Nucleus accumbens (tissue), 56 donors: ENCODE measurements at places on chromosomes 2 and 18.

DNA sequence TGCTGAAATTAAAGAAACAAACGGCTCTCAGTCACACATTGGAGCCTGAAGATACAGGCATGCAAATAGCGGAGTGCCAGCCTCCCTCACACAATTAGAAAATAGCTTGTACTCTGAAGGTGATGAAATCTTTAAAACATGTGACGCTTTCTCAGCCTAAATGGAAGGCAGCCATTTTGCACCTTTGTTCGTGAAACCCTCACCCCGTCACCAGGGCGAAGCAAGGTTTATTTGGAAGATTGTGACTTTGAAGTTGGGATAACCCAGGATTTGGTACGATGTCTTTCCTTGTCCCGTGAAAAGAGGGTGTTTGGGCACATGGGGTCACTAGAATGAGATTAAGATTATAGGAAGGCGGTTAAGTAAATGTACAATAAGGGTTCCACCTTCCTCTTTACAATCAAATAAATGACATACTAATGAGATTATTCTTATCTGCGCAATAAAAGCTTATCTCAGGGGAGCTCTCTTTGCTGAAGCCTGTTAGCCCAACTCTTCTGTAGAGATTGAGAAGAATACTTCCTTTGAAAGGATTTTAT, 4.2 kb downstream of the SH3BP4 start:
- no peak for DNase-seq

GRCh38 chr2:180038997-180039396, 31.9 kb upstream of the CWC22 start:
- no peak for DNase-seq

DNA sequence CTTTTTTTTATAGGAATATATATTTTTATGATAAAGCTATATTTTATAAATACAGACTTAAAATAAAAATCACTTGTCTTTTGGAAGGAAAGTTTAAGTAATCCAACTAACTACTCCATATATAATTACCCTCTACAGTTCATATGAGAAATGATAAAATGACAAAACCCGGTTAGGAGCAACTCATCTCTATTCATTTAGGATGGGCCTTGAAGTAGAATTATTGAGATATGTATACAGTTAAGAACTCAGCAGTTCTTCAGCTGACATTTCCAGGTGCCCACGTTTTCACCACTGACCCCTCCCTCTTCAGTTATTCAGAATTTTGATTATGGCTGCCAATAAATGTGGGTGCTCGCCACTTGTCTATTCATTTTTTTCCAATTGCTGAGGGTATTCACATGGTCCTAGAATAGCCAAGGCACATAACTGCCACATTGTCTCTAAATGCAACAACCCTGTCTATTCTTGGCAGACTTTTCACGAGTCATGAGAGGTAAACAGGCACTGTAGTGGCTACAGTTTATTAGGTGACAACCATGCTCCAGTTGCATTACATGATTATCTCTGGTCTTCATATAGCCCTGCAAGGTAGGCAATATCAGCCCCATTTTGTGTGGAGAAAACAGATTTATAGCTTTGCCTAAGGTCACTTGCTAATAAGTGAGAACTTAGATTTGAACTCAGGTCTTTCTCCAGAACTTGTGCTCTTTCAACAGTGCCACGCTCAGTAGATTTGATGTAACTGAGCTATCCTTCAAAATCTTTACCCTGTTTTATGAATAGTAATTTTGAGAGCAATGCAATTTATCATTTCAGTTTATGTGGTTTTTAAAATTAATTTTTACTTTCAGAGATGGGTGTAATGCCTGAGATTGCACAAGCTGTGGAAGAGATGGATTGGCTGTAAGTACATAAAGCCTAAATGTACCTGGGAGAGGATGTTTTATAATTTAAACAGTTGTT, 2.9 kb downstream of the DDX1 start:
- DNase-seq: no peak

DNA sequence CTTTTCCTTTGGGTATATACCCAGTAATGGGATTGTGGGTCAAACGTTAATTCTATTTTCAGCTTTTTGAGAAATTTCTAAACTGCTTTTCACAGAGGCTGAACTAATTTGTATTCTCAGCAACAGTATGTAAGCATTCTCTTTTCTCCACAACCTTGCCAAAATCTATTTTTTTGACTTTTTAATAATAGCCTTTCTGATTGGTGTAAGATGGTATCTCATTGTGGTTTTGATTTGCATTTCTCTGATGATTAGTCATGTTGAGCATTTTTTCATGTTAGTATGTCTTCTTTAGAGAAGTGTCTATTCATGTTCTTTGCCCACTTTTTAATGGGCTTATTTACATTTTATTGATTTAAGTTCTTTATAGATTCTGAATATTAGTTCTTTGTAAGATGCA, 145.5 kb downstream of the TRABD2A start:
- no peak for DNase-seq

DNA sequence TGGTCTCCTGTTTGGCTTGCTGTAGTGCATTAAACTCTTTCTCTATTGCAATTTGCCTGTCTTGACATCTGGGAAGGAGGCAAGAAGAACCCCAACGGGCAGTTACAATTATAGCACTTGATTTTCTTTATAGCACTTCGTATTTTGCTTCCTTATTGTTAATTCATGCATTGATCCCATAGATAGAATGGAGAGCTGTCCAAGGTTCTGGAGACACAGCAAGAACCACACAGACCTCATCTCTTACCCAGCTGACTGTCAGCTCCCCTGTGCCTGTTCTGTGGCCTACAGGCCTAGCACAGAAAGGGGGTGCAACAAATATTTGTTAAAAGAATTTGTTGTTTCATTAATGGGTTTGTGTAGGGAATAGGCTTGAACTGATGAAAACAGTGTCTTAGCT, 194.3 kb downstream of the GALNT1 start:
- DNase-seq: no peak

GRCh38 chr2:50875561-50875960, 156.4 kb downstream of the NRXN1 start:
- no peak for DNase-seq

DNA sequence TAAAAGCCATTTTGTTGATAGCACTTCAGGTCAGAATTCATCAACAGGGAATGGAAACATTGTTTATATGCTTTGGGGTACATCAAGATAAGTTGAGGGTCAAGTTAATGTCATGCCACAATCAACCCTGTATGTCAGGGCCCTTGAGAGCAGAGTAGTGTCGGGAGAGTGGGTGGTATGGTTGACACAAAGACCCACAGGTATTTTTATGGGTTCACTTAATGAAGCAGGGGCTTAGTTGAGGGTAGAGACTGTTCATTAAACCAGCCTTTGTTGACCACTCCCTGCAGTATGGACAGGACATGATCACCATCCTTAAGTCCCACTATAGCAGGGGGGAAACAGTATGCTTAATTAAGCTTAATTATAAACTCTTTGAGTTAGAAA, 5.7 kb downstream of the RPL37A start:
- DNase-seq: no peak

GRCh38 chr2:53819634-53820033, 32.8 kb downstream of the ERLEC1 start:
- no peak for DNase-seq

DNA sequence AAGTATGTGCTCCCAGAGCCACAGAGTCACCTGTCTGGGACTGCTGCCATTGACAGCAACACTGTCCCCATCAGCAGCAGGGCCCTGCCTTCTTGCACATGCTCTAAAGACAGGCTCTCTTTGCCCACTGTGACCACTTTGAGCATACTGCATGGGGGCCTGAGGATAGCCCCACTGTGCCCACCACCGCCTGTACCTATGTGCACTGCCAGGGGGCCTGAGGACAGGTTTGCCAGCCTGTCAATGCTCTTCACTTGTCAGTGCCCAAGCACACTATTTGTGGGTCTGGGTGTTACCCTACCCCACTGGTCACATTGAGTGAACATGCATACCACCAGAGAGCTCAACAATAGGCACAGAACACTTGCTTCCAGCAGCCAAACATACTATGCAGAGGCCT, 1137.0 kb upstream of the FANCL start:
- DNase-seq: no peak

DNA sequence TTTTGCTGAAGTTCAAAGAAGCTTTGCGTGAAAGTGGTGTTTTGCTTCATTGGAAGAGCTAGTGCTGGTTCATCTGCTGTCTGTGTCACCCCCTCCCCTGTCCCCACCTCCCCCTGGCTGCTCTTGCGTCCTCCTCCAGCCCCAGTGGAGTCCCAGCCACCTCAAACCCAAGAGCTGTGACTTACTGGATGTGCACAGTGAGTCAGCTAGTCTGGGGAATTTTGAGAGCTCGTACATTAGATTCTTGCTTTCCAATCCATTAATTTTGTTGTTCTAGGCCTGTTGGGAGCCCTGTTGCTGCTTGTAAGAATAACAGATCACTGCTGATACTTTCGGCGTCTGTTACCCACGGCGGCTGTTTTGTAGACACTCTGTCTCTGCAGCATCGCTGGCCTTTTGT, 412.1 kb downstream of the TSN start:
- DNase-seq: no peak

GRCh38 chr2:45729753-45730512, 78.5 kb downstream of the PRKCE start:
- DNase-seq: no peak

DNA sequence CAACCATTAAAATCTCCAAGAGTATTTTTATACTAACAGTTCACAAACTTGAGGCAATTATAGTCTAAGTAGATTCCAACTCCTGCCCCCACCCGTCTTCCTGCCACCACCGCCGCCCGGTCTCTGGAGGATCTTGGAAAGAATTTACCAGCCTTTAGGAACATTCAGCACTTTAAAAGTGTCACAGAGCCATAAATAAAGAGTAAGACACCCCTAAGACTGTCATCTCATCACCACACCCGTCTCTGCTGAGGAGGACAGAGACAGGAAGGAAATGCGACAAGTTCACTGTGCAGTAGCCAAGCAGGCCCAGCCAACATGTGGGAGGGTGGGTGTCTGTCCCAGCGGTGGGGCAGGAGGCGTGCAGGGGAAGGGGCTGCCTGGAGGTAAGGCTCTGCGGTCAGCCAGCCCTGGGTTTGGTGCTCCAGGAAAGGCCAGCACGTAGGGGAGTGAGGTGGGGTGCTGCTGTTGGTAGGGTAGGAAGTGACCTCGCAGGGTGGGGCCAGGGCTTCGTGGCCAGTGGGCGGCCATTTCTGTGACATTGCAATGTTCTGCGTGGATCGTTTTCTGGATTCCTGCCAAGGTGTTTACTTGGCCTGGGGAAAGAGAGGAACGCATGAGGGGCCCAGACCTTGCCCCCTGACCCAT, 111.6 kb downstream of the FAM210A start:
- DNase-seq: no peak

- DNase-seq: no peak
Measured at GRCh38 chr2:234714711-234715110, 217.8 kb upstream of the ARL4C start.

DNA sequence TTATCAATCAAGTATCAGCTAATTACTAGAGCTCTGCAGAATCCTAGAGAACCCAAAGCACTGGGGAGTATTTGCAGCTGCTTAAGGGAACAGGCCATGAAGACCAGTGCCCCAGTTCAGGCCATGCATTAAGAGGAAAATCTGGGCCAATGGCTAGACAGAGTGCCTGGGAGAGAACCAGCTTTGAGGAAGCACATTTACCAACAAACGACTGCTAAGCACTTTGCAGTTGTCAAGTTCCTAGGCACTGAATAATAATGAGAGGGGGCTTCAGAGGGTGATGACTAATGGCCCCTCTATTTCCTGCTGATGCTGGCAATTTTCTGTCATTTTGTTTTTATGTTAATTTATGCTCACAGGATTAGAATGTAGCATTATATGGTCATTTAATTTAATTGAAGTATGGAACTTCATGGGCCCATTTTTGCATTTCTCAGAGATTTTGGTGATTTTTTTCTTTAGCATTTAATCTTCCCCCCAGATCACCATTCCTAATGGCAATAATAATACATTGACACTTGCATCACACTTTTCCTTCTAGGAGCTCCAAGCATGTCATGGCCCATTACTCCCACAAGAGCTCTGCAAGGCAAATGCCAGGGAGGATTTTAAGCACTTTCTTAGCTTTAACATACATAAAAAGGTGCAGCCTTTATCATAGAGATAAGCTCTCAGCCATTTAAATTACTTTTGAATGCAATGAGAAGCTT, 147.7 kb upstream of the SPATS2L start:
- DNase-seq: no peak

- DNase-seq: no peak
Measured at GRCh38 chr18:61887838-61888237, 5.0 kb downstream of the RNF152 start.

DNA sequence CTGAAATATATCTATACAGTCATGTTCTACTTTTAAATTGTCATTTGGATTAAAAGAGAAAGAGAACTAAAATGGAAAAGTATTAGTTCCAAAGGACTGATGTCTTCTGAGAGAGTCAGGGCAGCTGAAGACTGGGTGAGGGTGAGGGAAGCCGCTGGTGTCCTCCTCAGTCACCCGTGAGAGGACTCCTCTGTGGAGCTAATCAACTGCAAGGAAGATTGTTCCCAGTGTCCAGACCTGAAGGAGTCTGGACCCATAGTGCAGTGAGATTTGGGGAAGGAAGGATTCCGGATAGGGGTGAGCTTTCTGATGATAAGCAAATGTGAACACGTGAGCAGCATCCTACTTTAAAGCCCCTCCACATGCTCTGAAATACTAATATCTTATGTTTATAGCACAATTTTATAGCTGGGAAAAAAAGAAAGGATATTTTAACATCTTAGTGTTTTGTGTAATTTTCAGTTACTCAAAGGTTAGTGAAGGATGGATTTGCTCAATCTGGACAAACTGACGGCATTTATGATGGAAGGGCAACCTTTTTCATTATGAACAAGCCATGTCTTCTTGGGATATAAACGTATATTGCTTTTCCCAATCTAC, 134.5 kb upstream of the TTC39C start:
- DNase-seq: no peak

DNA sequence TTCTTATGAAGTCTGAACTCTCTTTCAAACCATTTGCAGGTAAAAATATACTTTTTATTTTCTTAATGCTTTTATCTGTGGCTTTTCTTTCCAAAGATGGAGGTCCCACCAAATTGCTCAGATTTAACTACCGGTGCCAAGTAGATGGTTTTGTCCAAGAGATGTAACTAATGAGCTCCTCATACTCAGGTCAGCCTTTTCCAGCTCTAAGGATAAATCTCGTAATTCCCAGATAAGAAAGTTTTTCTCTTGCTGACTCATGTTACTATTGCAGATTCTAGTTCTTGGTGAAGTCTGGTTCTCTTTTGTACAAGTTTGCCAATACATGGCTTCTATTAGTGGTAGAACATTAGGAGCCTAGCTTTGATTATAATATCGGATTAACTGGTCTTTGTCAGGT, 550.8 kb upstream of the ZNF804A start:
- no peak for DNase-seq

GRCh38 chr2:31241625-31242270, 7.8 kb downstream of the EHD3 start:
- no peak for DNase-seq

- no peak for DNase-seq
Measured at GRCh38 chr2:67777010-67777409, 285.8 kb downstream of the C1D start.

DNA sequence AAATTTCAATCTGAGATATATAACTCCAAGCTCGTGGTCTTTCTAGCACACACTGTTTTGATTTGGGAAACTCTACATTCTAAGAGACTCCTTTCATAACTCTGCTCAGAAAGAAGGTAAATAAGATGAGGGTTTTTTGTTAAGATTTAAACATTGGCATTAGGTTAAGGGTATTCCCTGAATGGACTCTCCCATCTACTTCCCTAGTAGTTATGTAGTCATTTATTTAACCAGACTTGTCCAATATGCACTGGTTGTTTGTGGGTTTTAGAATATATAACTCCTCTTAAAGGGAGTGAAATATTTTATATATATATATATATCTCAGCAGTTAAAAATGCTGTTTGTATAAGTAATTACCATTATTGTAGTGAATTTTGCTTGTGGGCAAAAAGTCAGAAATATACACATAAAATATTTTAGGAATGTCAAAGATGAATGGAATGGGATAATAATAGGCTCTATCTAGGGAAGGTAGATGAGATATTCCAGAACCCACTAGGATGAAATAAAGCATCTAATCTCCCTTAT, 61.5 kb upstream of the WDR75 start:
- no peak for DNase-seq
